ENCODE measurements at places on chromosomes 16 and 17.
A peak's percentile ranks its signal among the peaks of the same experiment; 100 is the strongest.

- no peak for DNase-seq
Measured at GRCh38 chr16:89409161-89409711, 81.1 kb downstream of the ANKRD11 start.

DNA sequence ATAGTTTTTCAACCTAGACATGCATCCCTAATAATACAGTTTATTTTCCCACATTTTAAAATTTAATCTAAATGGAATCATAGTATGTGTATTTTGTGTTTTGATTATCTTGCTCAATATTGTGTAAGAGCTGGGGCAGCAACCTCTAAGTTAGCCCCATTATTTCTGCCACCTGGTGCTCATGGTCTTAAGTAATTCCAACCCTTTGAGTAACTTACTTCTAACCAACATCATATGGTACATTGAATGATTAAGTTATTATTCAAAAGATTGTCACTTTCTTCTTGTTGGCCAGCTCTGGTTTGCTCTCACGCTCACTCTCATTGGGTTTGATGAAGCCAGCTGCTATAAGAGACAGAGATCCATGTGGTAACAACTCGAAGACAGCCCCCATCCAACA, 3.9 kb upstream of the KRTAP4-3 start:
- DNase-seq: no peak

DNA sequence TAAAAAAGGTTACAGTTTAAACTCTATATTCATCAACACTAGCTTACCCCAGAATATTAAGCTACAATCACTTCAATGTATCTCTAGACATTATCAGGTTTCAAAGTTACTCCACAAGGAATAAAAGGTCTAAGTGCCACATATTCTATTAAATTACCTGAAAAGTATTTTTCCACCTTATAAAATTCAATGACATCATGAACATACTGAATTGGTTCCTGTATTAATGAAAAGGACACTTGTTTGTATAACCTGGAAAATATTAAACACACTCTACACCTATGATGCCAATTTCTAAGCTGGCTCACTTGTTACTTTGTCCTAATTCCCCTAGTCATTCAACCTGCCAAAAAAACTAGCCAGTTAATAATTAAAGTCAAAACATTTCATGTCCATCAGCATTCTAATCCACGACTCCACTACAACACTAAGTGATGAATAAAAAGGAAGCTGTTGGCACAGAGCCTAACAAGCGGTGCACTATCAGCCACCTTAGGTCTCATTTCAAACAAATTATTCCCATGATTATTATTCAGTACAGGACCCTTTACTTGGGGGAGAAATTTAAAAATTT, 12.2 kb downstream of the MED13 start:
- DNase-seq: no peak

- DNase-seq: no peak
Measured at GRCh38 chr16:1101133-1101532, 5.1 kb upstream of the C1QTNF8 start.

DNA sequence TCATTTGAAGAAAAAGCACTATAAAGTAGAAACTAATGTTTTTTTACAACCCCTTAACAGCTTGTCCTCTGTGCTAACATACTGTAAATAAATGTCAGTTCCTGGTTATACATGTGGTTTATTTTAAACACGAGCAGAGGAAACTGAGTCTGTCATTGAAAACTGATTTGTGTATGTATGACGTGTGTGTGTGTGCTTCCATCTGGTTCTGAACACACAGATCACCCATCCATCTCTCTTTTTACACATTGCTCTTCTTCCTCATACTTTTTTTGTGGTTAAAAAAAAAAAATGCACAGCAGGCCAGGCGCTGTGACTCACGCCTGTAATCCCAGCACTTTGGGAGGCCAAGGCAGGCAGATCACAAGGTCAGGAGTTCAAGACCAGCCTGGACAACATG, 49.5 kb downstream of the ZNF423 start:
- no peak for DNase-seq

DNA sequence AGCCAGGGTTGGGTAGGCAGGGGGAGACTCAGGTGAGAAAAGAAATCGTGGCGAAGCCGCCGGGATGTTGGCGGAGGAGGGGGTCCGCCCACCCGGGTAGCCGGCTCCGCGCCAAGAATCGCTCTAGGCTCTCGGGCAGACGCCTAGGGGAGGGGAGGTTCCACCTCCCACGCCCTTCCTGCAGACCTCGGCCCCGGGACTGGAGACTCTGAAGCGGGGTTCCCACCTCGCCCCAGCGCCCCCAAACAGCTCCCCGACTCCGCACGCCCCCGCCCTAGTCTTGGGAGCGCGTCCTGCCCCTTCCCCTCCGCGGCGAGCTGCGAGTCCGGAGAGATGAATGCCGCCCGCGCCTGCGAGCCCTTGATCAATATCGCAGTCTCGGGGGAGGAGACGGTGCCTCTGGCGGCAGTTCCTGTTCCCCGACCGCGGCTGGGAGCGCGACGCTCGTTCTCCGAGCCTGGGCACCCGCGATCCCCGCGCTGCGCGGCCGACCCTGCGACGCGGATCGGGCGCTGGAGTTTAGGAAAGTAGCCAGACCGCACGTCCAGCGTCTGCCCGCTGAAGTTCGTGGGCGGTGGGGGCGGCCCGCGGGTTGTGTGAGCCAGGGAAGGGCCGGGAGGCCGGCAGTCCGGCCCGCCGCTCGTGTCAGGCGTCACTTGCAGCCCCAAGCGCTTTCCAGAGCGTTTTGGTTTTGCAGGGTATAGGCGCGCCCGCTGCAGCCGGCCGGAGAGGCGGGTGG, 790 bp downstream of the CRHR1 start:
- peak; percentile 53 for DNase-seq

GRCh38 chr17:44529864-44530263, 26.7 kb upstream of the GPATCH8 start:
- no peak for DNase-seq

- peak; percentile 78 for DNase-seq
Measured at GRCh38 chr16:2090777-2091546, 43.2 kb downstream of the TSC2 start.

GRCh38 chr16:88516601-88517061, 53.6 kb upstream of the ZC3H18 start:
- no peak for DNase-seq

GRCh38 chr17:78497115-78497540, 80.1 kb downstream of the DNAH17 start:
- peak; percentile 78 for DNase-seq

DNA sequence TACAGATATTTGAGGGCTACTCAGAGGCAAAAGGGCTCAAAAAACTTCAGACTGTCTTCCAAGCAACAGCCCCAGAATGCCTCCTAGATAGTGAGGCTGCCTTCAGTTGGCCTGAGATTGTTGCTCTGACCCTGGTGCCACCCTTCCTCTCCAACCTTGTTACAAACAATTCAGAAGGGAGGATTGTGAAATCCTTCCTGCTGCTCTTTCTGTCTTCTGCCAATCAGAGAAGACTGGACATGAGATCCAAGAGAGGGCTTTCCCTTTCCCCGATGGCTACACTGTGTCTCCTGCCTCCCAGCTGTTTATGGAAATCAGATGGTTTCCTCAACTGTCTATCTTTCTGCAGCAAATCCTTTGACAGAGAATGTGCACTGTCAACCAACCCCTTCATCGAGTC, 419.9 kb downstream of the CDH13 start:
- no peak for DNase-seq

DNA sequence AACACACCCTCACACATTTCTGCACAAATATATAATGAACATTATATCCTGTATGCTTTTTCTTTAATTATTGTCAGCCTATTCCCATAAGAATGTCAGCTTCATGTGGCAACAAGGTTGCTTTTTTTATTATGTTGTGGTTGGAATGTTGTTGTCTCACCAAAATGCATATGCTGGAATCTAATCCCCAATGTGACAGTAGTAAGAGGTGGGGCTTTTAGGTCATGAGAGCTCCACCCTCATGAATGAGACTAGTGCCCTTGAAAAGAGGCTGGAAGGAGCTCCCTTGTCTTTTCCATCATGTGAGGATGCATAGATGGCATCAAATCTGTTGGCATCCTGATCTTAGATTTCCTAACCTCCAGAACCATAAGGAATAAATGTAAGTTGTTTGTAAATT, 131.3 kb upstream of the IRX6 start:
- DNase-seq: no peak

DNA sequence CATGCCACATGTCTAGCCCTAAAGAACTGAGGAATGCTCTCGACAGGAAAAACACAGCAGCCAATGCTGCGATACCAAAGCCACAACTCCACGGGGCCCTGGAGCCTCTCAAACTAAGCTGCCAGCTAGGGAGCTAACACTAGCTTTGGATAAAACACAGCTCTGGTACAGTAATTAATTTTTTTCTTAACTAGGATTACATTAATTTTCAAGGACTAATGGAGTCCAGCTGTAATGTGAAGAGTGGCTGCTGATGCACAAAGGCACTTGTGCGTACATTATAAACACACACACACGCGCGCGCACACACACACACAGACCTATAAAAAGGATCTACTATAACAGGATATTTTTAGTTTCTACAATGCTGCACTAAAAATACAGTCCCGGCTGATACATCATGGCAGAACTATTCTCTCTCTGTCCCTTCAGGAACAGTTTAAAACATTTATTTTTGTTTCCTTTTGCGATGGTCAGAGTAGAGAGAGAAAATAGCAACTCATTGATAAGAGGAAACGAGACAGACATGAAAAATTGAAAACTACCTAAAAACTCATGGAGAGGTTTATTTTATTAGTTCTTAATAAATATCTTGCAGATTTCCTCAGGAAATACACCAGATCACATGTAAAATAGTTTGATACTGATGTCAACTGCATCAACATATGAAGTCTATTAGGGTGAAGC, 88.5 kb downstream of the SMG6 start:
- DNase-seq: no peak

GRCh38 chr17:78974635-78975591, 4.8 kb downstream of the LGALS3BP start:
- no peak for DNase-seq

- DNase-seq: no peak
Measured at GRCh38 chr16:87426423-87427215, 34.5 kb downstream of the MAP1LC3B start.

GRCh38 chr17:61414936-61415251, 15.3 kb downstream of the TBX2 start:
- DNase-seq: no peak

DNA sequence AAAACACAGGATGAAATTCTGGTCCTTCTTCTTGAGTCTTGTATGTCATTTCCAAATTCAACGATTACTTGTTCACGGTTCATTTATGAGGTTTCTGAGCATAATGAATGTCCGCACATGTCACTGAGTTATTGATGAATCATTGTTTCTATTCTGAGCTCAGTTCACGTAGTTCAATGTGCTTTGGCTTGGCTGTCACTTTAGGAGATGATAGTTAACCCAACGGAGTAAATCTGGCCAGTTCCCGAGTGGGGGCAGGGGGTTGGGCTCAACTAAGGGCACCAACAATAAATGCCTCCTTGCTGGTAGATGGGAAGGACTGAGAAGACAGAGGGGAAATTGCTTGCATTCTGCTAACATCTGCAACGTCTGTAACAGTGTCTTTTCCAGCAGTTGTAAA, 239.4 kb upstream of the HSBP1 start:
- DNase-seq: no peak

DNA sequence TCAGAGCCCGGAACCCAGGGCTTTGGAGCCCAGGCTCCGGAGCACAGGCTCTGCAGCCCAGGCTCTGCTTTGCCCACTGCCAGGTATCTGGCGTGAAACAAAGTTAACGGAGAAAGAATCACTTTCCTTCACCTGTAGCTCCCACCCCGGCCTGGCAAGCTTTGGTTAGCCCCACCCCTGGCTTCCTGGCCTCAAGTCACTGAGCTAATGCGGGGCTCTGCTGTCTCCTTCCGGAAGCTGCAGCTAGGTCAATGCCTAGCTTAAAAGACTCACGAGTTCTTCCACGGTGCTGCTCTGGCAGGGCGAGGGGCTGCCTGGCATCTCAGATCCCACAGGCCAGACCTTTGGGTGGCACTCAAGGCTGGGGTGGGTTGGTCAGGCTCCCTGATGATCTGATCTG, 21.1 kb upstream of the SPPL2C start:
- DNase-seq: no peak

DNA sequence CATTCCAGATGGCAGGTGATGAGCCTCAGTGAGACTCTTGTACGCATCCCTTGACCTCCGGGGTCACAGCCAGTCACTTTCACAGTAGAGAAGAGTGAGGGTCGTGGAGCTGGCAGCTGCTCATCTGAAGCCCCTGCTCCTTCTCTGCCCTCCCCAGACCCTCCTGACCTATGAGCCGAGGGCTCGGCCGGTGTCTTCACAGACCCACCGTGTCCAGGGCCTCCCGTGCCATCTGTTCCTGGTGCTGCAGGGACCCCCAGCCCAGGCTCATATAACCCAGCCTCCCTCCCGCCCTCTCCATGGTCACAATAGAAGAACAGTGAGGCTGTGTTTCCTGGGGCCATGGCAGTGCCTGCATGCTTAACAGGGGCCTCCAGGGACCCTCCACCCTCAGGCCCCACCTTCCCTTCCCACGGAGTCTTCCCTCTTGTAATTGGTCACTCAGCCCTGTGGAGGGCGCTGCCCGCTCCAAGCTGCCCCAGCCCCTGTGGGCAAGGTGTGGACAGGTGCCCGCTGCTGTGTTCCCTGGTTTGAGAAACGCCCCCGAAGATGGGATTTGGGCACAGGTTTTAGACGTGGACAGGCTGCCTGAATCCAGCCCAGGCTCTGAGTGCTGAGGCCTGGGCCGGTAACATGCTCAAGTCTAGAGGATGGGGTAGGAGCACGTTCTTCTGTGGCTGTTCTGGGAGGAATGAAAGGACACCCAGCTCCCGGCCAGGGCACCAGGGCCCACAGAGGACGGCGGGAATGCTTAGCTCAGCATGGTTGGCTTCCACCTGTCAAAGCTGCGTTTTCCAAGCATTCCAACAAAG, 38.7 kb downstream of the ACSF3 start:
- DNase-seq: no peak

DNA sequence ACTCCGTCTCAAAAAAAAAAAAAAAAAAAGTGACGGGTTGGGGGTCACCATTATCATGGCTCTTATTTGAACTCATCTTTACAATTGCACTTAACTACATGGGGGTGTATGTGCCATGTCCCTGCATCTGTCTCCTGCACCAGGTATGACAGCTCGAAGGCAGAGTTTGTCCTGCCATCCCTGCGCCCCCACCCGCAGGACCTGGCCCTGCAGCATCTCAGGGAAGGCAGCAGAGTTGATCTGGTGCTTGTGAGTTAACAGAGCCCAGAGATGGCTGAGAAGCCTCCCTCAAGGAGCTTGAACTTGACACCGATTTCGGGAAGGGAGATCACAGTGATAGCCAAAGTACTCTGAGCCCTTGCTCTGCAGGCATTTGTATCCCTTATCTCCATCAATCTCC, 44.8 kb downstream of the C16orf82 start:
- DNase-seq: no peak

DNA sequence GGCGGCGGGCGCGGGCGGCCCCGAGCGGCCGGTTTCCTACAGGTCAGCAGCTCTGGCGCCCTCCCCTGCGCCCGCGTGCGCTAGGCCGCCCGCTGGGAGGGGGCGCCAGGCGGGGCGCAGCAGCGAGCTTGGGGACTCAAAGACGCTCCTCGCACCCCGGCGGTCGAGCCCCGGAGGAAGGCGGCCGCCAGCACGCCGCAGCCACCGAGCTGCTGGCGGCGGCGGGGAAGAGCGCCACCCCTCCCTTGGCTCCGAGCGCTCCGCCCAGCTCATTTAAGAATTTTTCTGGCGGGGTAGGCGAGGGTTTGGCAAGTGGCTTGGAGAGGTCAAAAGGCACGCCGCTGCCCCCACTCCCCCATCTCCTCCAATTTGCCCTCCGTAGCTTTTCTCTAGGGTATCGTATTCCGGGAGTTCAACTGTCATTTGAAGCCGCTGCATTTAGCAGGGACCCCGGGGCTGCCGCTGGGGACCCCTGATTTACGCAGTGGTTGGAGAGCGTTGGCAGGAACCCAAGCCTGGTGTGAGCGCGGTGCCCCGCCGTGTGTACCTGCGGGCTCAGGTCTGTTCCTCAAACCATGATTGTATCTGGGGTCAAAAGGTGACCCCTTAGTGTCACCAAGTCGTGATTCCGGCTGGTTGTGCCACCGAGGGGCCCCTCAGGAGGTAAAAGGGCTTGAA, 59.5 kb upstream of the GSE1 start:
- DNase-seq: peak; percentile 72
